ENCODE measurements at places on chromosomes 13 and 19.
A peak's percentile ranks its signal among the peaks of the same experiment; 100 is the strongest.

- peak; percentile 68 for DNase-seq
These were observed 18.3 kb downstream of the CCDC97 start for GRCh38 chr19:41328157-41328841.

GRCh38 chr19:31100981-31101380 is 248.3 kb downstream of the TSHZ3 start:
- DNase-seq, result no peak

GRCh38 chr13:63900406-63900805 is 2484.8 kb upstream of the PCDH20 start:
- DNase-seq, result no peak

DNA sequence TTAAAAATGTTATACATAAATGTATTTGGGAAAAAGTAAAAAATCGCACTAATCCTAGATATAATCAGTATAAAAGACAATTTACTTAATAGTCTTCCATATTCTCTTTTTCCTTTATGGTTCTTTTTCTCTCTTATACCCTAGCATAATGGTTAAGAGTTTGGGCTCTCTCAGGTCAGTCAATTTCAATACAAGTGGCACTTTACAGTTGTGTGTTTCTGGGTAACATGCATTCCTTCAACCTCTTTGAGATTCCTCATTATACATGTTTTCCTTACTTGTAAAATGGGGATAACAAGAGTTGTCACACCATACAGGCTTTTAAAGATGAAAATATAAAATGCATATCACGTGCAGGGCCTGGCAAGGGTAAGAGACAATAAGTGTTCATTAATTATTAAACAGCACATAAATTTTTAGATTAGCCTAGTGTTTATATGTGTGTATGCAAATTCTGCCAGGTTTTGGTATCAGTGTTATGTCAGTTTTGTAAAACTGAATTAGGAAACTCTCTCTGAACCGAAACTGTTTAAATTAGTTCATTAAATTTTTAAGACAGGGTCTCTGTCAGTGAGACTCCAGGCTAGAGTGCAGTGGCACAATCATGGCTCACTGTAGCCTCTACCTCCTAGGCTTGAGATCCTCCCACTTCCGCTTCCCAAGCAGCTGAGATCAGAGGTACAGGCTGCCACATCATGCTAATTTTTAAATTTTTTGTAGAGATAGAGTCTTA is 49.8 kb downstream of the ELF1 start:
- DNase-seq, result no peak

GRCh38 chr13:31978021-31978420 is 53.6 kb upstream of the FRY start:
- no peak for DNase-seq
